ENCODE measurements at places on chromosomes 7 and 10.

GRCh38 chr10:79342811-79343561 is 4.3 kb upstream of the PPIF start:
- no peak for DNase-seq

DNA sequence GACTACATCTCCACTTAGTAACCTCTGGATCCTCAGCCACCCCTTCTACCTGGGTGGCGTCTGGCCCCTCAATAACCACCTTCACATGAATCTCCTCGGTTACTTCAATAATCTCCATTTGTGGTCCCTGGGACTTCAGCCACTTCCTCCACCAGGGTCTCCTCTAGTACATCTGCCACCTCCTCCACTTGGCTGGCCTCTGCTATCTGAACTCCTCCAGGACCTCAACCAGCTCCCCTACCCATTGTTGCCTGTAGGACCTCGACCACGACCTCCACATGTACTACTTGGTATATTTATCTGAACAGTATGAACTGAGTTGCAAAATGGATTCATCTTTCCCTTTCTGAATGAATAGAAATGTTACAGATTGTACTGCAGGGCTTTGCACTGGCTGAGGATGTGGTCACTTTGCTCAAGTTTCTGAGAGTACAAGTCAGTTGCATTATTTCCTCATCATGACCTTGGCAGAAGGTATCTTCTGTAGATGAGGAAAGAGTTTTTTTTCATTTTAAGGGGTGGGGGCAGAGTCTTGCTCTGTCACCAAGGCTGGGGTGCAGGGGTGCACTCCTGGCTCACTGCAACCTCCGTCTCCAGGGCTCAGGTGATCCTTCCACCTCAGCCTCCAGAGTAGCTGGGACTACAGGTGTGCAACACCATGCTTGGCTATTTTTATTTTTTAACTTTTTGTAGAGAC is 36.0 kb downstream of the MAT1A start:
- DNase-seq, result no peak

DNA sequence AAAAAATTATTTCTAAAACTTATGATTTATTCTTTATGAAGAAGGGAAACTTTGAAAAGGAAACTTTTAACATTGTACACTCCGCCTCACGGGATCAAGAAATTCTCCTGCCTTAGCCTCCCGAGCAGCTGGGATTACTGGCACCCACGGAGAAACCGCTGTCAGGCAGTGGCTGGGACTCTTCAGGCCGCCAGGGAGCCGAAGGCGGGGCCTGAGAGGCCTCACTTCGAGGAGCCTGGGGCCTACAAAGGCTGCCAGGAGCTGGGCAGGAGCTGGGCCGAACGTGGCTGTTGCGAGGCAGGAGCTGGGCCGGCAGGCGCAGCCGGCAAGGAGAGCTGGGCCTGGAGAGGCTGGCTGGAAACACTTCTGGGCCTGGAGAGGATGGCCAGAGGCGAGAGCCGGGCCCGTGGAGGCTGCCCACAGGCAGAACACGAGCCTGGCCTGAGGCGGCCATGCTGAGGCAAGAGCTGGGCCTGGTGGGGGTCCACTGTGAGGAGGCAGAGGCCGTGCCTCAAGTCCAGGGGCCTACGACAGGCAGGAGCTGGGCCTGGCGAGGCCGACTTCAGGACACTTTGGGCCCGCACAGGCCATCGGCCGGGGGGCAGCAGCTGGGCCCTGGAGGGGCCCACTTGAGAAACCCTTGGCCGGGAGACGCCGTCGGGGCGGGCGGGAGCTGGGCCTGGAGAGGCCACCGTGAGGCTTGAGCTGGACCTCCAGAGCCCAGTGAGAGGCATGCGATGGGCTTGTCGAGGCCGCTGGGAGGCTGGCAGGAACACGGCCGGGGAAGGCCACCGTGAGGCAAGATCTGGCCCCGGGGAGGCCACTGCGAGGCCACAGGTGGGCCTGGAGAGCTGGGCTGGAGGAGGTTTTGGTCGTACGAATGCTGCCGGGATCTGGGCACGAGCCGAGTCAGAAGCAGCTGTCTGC is 23.7 kb downstream of the MDH2 start:
- DNase-seq, result no peak

DNA sequence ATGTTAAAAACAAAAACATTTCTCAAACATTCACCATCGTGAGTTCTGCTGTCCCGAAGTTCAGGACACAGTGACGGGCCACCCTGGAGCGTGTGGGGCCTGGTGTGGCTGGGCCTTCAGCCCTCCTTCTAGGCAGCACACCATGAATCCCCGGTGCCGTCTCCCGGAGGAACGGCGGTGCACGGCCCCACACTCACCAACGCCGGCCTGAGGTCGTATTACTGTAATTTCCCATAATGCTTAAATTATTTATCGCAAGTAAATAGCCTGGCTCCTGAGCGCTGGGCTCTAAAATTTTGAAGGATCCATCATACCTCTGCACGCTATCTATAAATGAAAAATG is 1.4 kb downstream of the STK32C start:
- DNase-seq, result no peak

DNA sequence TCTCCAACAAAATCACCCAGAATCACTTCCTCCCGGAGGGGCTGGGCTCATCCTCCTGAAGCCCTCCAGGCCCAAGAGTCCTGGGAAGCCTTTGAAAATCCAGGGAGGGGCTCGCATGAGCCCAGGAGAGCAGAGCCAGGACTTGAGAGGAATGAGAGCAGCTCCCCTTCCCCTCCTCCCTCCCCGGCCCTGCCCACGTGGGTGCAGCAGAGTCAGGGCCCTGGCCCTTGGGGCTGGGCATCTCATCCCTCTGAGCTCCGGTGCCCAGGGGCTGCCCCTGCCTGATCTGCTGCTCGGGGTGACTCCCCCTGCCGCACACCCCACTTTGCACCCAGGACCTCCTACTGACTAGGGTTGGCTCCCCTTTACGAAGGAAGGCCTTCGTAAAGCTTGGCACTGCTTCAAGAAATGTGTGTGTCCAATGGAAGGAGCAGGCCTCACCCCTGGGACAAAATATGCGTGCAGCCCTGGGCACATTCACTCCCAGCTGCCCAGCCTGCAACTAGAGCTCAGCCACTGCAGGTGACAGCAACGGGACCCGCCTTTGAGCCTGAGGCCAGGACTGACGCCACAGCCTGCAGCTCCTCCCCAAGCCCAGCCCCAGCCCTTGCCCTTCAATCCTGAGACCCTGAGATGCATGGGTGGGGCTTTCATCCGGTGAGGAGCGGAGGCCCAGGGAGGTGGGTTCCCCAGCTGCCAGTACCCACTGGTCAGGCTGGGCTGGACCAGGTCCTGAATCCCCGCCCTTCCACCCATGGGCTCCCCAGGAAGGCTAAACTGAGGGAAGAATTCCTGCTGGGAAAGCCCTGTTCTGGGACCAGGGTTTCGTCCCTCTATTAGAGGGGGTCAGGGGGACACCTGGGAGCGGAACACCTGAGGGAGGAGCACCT is 21.8 kb downstream of the PWWP2B start:
- no peak for DNase-seq

DNA sequence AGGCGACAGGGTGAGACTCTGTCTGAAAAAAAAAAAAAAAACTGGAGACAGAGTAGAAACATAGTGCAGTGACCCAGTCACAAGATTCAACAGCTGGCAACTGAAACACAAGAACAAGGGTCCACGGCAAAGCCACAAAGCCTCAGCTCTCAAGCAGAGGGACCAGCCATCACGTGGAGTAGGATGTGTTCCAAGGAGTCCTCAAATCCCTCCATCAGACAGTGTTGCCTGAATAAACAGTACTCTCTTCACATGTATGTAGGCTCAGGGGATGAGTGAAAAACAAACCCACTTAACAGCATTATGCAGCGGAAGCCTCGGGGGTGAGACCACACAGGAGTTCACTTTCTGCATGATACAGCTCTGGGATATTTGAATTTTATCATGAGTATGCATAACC is 62.0 kb downstream of the SLIT1 start:
- DNase-seq, result peak; percentile 52

GRCh38 chr10:13970236-13970956 is 360.3 kb downstream of the FRMD4A start:
- no peak for DNase-seq

- no peak for DNase-seq
Observed at GRCh38 chr10:97062046-97062445, 123.7 kb downstream of the SLIT1 start.

GRCh38 chr10:133022776-133023100 is 65.0 kb upstream of the ADGRA1 start:
- no peak for DNase-seq

GRCh38 chr10:103083266-103083976 is 109.7 kb downstream of the NT5C2 start:
- DNase-seq, result peak; percentile 85

GRCh38 chr7:51160990-51161615 is 155.5 kb downstream of the COBL start:
- DNase-seq, result peak; percentile 86

GRCh38 chr7:103795107-103795506 is 194.4 kb downstream of the RELN start:
- no peak for DNase-seq

- DNase-seq, result no peak
Observed at GRCh38 chr7:113912876-113913275, 5.9 kb downstream of the PPP1R3A start.

DNA sequence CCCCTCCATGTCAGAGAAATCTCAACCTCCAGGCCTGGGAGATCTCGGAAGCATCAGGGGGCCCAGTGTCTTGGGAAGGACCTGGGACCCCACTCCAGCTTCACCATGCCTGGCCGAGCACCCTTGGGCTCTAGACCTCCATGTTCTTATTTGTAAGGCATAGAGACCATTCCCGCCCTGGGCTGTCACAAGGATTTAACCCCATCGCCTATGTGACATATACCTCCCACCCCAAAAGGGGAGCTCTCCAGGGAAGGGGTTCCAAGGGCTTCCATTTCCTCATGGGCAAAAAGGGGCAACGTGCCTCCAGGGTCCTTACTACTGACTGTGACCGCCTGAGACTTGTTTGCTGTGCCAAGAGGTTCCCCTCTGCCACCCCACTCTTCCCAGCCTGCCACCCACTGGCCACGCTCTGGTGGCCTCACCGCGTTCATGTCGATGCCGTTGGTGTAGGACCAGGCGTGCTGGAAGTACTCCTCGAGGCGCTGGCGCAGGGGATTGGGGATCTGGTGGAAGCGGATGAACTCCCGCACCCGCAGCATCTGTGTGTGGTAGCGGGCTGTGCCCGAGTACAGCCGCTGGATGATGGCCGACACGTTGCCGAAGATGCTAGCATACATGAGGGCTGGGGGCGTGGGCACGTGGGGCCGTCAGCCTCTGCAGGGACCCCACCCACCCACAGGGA is 27.5 kb downstream of the KCNH2 start:
- no peak for DNase-seq

DNA sequence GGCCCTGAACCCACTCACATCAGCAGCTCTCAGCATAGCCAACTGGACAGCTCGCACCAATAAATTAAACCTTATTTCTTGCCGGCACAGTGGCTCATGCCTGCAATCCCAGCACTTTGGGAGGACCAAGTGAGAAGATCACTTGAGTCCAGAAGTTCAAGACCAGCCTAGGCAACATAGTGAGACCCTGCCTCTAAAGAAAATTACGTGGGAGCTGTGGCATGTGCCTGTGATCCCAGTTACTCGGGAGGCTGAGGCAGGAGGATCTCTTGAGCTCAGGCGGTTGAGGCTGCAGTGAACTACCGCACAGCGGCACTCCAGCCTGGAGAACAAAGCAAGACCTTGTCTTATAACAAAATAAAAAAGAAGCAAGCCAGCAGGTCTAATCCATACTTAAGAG is 75.7 kb downstream of the SEPTIN14 start:
- DNase-seq, result no peak

DNA sequence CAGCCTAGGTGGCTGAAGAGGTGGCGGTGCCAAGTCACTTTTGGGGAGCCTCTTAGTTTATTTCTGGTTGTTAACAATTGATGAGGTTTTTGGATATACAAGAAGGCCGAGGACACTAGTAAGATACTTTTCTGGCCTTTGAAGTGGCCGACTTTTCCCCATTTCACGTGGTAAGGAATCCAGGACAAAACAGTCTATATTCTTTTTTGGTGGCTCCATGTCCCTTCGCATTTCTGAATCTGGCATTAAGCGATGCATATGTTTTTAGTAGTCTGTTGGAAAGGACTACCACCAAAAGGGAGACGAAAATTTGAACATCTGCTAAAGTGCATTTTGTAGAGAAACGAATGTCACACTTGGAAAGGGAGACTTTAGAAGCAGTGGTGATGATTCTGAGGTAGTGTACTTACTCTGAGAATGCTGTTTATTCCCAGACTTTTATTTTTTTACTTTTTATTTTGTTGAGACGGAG is 1.5 kb downstream of the MLLT10 start:
- DNase-seq, result peak; percentile 28

DNA sequence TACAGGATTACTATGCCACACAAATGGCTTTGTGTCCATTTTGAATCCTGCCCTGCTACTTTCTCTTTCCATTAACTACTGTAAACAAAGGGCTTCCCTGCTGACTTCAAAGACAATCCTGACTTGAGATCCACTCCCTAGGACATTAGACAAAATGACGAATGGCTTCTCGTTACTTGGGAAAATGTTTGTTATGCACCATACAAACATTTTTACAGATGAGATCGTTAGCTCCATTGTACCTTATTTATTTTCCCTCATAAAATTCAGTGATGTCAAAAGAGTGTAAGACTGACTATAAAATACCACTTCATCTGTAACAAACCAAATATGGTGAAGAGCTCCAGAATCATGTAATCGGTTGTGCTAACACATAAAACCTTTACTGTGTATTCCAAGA is 121.8 kb downstream of the CD36 start:
- DNase-seq, result no peak

DNA sequence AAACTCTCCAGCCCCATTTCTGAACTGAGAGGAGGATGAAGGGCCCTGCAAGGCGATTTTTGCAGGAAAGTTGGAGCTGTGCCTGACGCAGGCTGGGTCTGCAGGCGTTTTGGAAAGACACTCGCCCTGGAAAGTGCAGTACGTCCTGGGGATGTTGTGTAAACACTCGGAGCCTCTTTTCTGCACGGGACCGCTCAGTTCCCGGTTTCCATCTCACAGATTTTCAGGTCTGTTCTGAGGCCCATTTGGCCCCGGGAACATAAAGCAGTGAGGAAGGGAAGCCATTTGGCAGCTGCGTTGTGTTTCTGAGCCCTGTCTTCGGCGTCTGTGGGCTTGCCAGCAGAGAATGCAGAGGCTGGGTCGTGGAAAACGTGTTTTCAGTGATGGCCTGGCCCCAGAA is 655.0 kb upstream of the MGMT start:
- DNase-seq, result no peak

DNA sequence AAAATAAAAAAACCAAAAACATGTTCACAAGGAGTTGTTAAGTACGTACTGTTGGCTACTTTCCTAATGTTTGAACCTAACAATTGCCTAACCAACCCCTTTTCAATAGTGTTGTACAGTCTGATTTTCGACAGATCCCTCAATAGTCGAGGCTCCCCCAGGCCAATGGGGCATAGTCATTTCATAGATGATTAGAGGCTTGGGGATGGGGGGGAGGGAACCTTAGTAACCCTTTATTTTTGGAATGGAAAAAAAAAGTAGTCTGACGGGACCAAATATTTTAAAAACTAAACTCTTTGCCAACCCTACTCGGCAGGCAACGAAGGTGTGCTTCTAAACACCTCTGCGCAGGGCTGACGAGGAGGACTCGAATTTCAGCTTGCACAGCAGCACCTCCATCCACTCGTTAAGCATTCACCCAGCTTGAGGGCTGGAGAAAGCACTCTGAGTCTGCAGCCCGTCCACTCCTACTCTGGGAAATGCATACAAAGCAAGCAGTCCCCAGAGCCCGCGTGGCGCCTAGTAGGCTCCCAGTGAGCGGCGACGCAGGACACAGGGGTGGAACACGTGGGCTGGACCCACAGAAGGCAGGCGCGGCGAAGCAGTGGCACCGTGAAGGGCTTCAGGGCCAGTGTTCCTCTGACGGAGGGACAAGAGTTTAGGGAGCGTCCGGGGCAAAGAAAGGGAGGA is 899 bp downstream of the PUS7 start:
- peak; percentile 45 for DNase-seq

Measured in pons (tissue), 1 donor.